ENCODE measurements at places on chromosomes 2 and 18.

- DNase-seq = no peak
Measured at GRCh38 chr2:191636235-191636543, 41.7 kb upstream of the NABP1 start.

DNA sequence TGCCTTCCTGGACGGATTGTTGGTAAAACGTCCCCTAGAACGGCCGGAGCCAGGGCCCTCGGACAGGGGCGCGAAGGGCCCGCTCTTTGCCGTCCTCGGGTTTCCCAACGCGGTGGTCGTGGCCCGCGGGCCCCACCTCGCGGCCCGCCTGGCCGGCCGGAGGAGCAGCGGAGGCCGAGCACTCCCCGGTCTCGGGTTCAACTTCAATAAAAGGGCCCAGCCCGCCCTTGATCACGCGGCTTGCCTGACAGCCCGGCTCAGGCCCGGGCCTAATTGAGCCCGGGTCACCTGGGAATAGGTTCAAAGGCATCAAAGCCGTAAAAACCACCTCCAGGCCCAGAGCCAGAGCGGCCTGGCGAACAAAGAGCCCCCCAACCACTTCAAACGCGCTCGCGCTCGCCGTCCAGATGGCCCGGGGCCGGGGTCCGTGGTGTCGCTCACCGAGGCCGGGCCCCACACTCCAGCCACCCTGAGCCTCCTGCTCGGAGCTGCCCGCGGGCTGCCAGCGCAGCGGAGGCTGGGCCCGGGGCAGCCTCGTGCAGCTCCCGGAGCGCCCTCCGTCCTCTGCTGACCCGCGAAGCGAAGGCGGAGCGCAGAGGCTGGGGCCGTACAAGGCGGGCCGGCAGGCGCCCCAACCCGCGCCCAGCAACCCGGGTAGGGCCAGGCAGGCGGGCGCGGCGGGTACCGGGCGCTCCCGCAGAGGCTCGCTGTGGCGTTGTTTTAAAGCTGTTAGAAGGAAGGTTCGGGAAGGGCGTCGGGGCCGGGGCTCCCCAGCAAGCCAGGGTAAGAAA, 1.1 kb upstream of the TWIST2 start:
- DNase-seq = no peak

DNA sequence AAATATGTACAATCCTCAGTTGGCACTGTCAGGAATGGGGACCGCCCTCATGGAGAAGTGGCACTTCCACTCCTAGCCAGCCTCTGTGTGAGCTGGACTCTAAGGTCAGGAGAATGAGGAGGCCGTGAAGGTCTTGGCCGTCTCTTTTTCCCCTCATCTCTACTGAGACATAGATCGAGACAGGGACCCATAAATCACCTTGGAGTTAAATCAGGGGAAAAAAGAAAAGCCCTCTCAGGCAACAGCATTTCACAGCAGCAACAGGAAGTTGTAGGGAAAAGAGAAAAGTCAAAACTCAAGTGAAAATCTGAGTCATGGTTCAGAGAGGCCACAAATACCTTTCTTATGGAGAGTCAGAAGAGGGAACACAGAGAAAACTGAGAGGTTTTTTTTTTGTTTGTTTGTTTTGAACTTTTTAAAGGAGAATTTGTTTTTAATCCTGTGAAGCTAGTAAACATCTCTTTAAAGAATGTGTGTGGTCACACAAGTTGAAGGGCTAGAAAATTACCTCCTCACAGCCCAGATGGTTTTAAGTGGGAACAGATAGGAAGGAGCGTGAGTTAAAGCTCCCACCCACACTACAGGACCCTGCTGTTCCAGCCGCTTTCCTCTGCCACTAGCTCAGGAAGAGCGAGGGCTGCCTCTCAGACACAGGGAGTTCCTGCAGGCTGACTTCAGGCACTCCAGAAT, 30.6 kb upstream of the CYP1B1 start:
- no peak for DNase-seq

GRCh38 chr18:74249181-74249968, 42.4 kb downstream of the CYB5A start:
- DNase-seq = no peak

DNA sequence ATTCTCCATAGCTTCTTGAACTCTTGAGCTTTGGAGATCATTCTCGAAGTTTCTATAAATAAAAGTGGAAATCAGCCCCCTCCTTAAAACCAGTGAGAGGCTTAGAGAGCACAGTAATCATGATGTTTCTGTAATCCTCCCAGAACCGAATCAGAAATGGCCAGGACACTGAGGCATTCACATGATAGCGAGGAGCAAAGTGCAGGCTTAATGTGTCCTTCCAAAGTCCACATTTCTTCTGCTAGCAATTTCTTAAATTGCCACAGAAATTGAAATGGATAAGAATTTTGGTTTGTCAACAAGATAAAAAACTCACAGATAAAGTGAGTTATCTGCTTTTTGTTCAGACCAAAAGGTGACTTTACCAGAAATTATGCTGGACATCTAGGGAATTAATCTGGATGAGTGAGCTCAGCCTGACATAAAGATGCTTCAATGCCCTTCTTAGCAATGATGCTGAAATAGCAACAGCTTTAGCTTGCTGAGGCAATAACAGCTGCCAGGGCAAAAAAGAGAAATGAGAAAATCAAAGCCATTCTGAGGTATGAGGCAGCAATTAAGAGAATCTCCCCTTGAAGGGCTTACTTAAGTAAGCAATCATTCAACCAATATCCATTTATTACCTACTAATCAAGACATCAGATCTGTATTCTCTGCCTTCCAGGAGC, 82.4 kb upstream of the PHLPP1 start:
- no peak for DNase-seq

DNA sequence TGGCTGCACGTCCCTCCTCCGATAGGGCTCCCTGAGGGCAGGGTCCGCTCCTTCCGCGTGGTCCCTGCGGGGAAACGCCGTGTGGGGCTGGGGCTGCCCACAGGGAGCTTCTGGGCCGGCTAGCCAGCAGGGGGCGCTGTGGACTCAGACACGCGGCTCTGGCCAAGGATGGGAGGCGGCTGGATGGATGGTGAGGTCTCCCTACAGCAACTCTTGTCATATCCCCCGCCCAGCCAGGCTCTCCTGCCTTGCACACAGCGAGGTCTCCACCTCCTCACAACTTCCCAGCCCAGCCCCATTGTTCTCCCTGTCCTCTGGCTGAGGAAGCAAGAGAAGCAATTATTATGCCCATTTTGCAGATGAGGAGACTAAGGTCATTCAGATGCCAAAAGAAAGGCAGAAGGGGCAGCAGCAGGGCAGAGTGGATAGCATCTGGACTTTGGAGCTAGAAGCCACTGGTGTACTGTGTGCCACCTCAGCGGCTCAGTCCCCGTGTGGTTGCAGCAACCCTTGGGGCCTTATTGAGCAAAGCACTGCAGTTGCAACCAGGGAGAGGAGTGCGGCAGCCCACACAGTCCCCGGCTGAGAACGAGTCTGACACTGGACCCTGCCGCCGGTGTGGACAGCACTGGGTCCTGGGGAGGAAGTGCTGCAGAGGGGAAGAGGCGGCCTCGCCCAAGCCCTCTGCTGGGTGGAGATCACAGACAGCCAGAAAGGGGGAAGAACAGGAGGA, 99.0 kb downstream of the ZFP36L2 start:
- DNase-seq = peak; percentile 94

- DNase-seq = peak; percentile 5
Measured at GRCh38 chr18:46497129-46497528, 159.9 kb downstream of the LOXHD1 start.

DNA sequence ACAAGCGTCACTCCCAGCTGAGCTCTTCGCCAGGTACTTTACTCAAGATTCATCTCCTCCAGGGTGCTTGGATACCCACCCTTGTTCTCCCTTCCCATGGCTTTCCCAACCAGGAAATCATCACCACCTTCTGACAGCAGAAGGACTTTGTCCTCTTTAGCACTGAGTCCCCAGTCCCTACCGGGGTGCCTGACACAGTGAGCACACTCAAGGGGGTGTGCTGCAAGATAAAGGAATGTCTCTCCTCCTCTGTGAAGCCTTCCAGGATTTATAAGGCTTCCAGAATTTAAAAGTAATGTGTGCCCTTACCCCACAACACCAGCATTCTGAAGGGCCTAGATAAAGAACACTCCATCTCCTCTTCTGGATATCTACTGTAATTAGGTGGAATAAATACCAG, 39.6 kb downstream of the ACVR1 start:
- DNase-seq = no peak

GRCh38 chr18:7464245-7464966, 102.7 kb upstream of the PTPRM start:
- no peak for DNase-seq

- no peak for DNase-seq
Measured at GRCh38 chr2:234528410-234529148, 31.7 kb upstream of the ARL4C start.

DNA sequence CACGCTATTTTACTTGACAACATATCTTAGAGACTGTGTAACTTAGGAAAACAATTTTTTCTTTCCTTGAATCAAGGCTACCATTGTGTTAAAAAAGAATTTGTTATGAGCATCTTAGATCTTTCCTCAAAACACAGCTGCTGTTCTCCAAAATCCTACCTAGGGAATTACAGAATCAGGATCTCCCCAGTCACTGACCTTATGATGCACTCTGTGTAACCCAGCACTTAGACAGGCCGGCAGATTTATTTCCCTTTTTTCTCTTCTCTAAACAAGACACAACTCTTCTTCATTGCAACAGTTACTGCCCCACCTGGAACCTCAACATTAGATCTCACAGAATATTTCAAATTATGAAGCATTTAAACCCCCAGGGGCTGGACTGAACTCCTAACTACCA, 13.5 kb upstream of the C2orf15 start:
- no peak for DNase-seq

DNA sequence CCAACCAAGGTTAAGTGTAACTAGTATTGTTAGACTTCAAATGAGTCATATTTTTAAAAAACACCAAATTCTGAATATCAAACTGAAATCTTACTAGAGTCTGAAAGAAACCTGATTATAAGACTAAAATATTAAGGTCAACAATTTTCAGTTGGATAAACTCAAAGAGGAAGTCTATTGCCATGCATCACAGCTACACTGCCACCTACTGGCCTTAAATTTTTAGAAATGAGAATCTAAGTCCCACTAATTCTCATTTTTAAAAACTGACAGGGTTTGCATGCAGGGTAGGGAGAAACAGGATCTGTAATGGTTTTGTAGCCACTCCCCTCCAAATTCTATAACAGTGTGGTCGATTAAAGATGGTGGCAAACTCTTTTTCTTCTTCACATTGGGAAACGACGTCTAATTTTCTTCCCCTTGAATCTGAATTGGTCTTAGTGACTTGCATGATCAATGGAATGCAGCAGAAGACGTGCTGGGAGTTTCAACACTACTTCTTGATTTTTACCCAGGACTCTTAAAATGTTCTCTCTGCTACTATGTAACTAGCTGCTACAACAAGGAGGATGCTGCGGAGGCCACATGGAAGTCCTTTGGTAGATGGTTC, 176.1 kb upstream of the SESTD1 start:
- DNase-seq = no peak

DNA sequence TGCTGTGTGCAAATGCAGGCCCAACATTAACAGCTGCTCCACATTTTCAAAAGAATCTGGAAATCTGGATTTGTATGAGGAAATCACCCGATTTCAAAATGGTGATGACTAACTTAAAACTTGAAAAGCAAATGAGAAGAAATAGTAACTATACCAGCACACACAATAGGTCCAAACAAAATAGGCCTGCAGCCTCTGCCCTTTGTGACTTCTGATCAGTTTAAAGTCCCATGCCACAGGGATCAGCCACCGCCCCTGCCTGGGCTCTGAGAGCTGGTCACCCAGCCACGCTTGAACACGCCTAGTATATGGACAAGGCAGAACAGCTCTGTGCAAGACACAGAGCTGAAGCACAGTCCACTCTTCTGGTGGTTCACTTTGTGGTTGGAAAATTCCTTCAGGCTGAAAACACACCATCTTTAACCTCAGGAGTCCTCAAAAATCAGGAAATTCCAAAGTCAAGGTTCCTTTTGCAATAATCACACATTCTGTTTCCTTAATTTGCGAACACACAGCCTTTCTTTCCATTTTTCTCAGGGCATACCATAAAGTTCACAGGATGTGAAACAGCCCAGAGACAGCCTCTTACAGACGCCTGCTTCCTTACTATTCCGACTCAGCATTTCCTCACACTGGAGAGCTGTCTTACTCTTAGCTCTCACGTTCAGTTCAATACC, 150.1 kb upstream of the RIOK3 start:
- DNase-seq = no peak

GRCh38 chr2:222835143-222835822, 25.6 kb upstream of the ACSL3 start:
- DNase-seq = no peak

DNA sequence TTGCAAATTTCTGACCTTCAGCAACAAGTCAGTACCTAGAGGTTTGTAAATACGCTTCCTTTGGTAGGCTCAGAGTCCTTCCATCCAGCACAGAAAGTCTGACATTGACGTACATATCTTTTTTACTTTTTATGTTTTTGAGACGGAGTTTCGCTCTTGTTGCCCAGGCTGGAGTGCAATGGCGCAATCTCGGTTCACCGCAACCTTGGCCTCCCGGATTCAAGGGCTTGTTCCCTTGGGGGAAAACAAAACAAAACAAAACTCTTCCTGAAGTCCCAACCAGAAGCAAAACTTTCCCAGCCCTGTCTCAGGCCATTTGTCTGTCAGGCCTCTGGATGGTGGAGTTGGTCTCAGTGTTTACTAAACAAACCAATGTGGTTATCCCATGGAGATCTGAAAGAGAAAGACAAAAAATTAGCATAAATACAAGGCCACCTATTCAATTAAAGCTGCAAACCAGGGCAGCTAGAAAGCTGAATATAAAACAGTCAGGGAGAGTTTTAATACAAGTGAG, 29.6 kb upstream of the ATL2 start:
- no peak for DNase-seq

DNA sequence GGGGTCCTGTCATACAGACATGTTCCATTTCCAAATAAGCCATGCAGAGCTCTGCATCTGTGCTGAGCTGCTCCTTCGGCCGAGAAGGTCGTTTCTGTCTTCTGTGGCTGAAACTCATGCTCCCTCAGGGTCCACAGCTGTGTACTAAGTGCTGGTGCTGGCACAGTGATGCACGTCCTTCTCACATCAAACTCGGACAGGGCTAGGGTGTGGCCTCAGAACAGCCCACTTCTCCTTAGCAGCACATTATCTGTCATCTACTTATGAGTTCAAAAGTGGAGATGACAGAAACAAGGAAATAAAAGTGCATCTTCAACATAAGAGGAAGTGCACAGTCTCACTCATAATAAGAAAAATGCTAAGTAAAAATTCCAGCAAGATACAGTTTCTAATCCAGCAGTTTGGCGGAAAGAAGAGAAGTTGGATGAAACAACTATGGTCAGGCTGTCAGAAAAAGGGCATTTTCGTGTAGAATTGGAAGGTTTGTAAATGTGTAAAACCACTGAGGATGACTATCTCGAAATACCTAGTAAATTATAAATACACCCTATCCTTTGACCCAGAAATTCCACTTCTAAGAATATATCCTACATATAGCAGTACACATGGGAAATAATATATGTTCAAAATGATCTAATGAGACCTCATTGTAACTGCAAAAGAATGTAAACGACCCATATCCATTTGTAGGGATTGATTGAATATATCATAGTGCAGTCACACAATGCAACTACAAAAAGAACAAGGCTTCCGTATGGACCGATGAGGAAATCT, 53.7 kb upstream of the APCDD1 start:
- DNase-seq = no peak

Data from stimulated activated CD4-positive, alpha-beta T cell treated with anti-CD3 and anti-CD28 coated beads, Interleukin-4, amount 100 ng/mL, for 4 hours (primary cell).